Caki2 (cell line): ENCODE measurements at places on chromosomes 6 and 20. TPM values are rescaled to one million over a fixed set of nuclear protein-coding genes. Genes with fewer than 3 reads are reported as not detected.

ELMO2 gene
- 49.4 and 55.1 TPM in 2 replicates for total RNA-seq

NUP43 gene
- 18.9 and 28.2 TPM in 2 replicates for total RNA-seq

EIF6 gene
- total RNA-seq: 321 and 355 TPM in 2 replicates

ABCC10 gene
- 4.0 and 4.5 TPM in 2 replicates for total RNA-seq

TINAG gene
- 62.1 and 114 TPM in 2 replicates for total RNA-seq

PBOV1 gene
- not detected in 2 replicates for total RNA-seq

PPP1R16B gene
- 0.07 and 0.78 TPM in 2 replicates for total RNA-seq

WFDC10B gene
- not detected in 2 replicates for total RNA-seq

DPPA5 gene
- not detected in 2 replicates for total RNA-seq

SLC17A3 gene
- total RNA-seq: 1.5 and 29.5 TPM in 2 replicates

GSTA1 gene
- not detected in 2 replicates for total RNA-seq

NEURL2 gene
- total RNA-seq: 3.4 and 5.2 TPM in 2 replicates

PI3 gene
- total RNA-seq: not detected in 2 replicates

GRCh38 chr20:46619445-46619844 lies 31.8 kb downstream of the SLC13A3 start:
- DNase-seq: no peak

DNA sequence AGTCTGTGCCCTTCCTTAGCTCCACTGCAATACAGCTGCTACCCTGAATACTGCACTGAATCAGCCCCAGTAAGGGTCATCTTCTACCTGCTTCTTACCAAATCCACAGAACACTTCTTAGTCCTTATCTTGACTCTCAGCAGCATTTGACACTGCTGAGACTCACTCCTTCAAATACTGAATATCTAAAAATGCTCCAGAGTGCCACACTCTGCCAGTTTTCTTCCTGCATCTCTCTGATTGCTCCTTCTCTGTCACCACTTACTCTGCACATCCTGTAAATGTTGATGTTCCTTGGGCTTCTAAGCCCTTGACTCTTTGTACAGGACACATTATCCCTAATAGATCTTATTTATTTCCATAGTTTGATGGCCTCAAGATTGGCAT lies 19.8 kb downstream of the MAN1A1 start:
- DNase-seq: no peak

- DNase-seq: no peak
Measured at GRCh38 chr6:154157082-154157481, 118.0 kb downstream of the OPRM1 start.

- DNase-seq: no peak
Measured at GRCh38 chr6:39302011-39302410, 12.2 kb downstream of the KCNK17 start.

GRCh38 chr6:42503894-42504293 lies 52.2 kb upstream of the TRERF1 start:
- DNase-seq: no peak

DNA sequence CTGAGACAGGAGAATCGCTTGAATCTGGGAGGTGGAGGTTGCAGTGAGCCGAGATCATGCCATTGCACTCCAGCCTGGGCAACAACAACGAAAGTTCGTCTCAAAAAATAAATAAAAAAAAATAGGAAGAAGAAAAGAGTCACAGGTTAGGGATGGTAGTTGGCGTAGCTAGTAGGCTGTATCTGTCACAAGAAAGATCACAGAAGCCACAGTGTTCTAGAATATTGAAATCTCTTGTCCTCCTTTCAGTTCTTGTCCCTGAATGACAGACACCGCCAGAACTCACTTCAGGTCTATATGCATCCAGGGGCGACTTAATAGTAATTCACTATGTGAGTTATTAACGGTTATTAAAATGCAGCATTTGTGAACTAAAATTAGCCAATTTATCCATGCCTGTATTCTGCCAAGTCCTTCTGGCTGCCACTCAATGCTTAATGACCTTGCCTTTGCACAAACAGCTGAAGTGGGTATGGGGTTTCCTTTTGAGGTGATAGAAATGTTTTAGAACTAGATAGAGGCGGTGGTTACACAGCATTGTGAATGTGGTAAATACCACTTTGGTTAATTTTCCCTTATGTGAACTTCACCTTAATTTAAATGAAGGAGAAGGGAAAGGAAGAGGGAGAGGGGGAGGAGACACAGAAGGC lies 41.3 kb upstream of the ZMYND8 start:
- DNase-seq: no peak

- DNase-seq: no peak
Measured at GRCh38 chr6:48471326-48471725, 360.3 kb upstream of the PTCHD4 start.

DNA sequence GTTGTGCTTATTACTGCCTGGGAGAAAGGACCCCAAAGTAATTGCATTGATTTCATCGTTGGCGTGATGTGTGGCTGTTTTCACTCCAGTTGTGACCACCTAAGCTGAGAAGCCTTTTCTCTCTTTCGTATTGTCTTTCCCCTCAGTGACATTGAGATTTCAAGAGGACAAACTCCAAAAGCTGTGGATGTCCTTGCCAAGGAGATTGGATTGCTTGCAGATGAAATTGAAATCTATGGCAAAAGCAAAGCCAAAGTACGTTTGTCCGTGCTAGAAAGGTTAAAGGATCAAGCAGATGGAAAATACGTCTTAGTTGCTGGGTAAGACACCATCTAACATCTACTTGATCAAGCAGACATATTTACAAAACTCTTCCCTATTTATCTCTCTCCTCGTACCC lies 60.5 kb downstream of the MTHFD1L start:
- no peak for DNase-seq

DNA sequence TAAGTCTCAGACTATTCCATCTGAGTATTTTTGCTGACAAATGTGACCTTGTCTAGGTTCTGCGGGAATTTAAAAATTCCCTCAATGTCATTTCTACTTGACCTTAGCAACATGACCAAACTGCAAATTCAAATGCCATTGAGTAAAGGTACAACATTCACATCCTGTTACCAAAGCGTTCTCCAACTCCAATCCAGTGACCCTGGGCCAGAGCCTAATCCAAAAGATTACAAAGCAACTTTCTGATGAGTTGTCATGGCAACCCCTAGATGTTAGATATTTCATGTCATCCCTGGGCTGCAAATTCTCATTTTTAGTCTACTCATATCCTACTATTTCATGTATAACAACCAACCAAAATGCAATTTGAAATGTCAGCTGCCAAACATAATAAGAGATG lies 65.3 kb downstream of the BACH2 start:
- no peak for DNase-seq

- DNase-seq: no peak
Measured at GRCh38 chr6:6246544-6246943, 73.9 kb downstream of the F13A1 start.

DNA sequence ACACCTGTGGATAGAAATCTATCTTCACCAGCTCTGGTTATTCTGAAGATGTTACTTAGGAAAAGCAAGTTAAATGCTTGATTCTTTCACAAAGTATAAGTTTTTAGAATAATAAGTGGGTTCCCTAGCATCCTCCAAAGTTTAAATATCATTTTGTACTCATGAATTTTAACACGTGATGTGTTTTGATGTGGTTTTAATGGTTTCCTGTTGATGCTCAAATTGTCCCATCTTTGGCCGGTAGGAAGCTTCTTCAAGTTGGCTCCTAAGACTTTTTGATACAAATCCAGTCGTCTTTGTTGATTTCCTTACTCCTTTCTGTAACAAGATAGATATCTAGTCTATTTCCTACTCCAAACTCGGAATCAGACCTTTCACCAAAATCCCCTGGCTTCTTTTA lies 94.5 kb upstream of the STXBP5 start:
- DNase-seq: no peak

DNA sequence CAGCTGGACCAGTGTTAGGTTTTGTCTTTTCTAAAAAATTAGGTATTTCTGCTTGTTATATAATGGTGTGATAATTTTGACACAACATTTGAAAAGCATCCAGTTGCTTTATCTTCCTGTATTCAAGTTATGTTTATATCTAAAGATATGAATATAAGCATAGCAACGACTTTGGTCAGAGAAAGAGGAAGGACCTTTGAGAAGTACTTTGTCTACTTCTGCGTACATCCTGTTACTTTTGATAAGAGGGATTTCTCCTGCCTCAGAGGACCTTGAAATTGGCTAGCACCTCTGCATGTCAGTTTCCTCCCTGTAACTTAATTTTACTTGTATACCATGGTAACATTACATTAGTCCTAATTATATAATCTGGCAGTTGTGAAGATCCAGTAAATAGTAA lies 24.8 kb downstream of the PHF20 start:
- DNase-seq: no peak

GRCh38 chr20:60667641-60668040 lies 584.4 kb upstream of the CDH4 start:
- DNase-seq: no peak
